ENCODE measurements at places on chromosomes 13 and 19.

GRCh38 chr19:40804783-40805242 lies 5.8 kb downstream of the EGLN2 start:
- ATAC-seq: no peak

- ATAC-seq: no peak
Observed at GRCh38 chr13:48113756-48114130, 18.8 kb upstream of the MED4 start.

DNA sequence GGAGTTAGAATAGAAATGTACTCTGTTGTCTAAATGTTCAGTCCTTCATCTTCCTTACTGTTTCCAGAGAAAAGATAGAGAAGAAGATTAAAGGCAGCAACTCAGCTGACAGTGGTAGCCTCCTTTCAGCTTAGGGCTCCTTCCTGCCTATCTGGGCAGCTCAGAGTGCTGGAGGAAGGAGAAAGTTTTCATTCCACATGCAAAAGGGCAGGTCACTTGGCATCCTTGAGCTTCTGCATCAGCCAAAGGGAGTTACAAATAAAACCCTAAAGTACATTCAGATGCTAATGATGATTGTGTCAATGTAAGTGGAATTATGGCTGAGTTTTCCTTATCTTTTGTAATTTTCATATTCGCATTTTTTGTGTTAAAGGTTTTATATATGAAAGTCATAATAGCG lies 58.9 kb downstream of the ESD start:
- ATAC-seq: no peak

- ATAC-seq: no peak
Observed at GRCh38 chr13:28136916-28137315, 1.4 kb upstream of the PAN3 start.

DNA sequence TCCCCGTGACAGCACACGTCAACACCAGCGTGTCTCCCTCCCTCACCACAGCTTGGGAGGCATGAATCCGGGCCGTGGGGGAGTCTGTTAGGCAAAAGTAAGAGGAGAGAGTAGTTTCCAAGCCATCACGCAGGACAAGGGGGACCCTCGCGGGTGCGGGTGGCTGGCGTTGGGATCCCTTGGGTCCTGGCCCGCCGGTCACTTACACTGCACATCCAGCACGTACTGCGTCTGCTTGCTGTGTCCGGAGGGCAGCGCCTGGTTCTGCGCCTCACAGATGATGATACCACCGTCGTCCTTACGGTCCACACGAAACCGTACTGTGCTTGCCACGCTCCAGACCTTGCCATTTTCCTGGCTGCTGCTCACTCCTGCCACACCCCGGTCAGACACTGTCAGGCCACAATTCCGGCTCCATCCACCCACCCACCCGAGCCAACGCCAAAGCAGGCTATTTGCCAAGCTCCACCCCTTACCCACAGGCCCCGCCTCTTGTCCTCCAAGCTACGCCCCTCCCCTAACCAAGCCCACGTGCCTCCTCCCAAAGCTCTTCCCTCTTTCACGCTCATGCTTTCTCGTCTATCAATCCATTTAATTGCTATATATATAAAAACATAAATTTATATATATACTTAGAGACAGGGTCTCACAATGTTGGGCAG lies 6.6 kb upstream of the ZNF428 start:
- ATAC-seq: no peak
